ENCODE measurements at places on chromosomes 16 and 17.

- no peak for DNase-seq
These were observed 18.8 kb downstream of the SRP68 start for GRCh38 chr17:76053246-76054111.

GRCh38 chr17:65556014-65556909, 5.2 kb downstream of the AXIN2 start:
- peak; percentile 85 for DNase-seq

GRCh38 chr16:76345163-76345661, 68.0 kb downstream of the CNTNAP4 start:
- DNase-seq = peak; percentile 62

DNA sequence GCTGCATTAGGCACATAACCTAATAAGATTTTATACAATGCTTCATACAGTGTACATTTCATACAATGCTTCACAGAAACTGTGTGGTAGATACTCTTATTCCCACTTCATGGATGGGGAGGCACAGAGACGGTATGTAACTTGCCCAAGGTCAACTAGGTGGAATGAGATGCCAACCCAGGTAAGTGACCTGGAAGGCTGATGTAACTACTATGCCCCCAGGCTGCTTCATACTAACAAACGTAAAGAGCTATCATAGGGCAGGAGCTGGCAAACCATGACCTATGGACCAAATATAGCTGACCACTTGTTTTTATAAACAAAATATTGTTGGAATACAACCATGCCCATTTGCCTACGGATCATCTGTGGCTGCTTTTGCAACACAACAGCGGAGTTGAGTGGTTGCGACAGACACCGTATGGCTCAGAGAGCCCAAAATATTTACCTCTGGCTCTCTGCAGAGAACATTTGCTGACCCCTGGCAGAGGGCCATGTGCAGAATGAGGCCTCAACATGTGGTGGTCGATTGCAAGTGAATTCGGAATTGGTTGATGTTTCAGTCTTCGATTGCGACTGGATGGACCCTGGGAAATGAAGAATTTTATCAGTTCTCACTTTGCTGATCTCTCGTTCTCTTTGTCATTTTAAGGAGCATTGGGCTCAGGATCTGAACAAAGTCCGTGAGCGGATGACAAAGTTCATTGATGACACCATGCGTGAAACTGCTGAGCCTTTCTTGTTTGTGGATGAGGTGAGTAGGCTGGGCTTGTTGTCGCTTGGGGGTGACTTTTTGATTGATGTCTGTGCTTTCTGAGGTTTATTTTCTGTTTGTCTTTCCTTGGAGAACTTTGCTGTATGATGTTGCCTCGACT, 109.7 kb downstream of the PLCG2 start:
- no peak for DNase-seq

GRCh38 chr17:34146440-34147043, 108.5 kb upstream of the CCL2 start:
- peak; percentile 53 for DNase-seq

DNA sequence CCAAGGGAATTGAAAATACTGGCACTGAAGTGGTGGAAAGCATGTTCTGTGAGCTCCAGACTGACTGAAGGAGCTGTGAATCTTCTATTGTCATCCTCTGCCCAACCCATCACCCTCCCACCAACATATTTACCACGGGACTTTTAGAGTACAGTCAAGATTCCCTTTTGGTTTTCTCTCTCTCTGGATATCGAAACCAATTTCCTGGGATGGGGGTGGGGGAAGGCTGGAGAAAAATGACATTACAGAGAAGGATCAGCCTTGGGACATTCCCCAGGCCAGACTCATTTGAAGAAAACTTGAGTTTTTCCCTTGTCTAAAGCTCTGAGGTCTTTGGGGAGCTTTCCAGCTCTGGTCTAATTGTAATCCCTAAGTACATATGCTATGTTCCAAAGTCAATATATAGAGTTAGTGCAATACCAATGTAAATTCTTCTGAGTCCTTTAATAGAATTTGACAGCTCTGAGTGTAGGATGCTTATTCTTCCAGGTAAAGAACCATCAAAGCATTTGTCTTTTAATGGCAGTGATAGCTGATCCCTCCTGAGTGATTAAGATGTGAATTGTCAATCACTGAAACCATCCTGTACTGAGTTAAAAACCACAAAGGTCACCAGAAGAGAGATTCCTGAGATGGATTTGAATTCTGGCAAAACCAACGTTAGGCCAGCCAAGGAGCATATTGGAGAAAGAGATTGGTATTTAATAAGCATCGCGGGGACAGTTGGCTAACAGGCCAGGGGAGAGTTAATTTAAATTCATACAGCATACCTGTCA, 48.8 kb upstream of the CCL1 start:
- no peak for DNase-seq

- no peak for DNase-seq
These were observed 2.4 kb upstream of the MED13 start for GRCh38 chr17:62067165-62068145.

DNA sequence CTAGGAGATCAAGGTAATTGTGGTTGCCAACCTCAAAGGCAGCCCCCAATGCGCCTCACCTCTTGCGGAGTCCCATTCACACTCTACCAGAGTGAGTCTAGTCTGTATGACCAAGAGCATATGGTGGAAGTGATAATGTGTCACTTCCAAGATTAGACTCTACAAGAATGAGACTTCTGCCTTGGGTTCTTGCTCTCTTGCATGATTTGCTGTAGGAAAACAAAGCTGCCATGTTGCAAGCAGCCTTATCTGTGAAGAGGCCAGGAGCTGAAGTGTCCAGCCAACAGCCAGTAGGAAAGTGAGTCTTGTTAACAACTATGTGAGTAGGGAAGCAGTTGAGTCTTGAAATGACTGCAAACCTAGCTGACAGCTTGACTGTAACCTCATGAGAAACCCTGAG, 3.4 kb downstream of the TERF2 start:
- DNase-seq = no peak

- DNase-seq = no peak
These were observed 15.7 kb downstream of the UBALD1 start for GRCh38 chr16:4599037-4599436.

- no peak for DNase-seq
These were observed 247.0 kb upstream of the CIBAR2 start for GRCh38 chr16:85359147-85359822.

DNA sequence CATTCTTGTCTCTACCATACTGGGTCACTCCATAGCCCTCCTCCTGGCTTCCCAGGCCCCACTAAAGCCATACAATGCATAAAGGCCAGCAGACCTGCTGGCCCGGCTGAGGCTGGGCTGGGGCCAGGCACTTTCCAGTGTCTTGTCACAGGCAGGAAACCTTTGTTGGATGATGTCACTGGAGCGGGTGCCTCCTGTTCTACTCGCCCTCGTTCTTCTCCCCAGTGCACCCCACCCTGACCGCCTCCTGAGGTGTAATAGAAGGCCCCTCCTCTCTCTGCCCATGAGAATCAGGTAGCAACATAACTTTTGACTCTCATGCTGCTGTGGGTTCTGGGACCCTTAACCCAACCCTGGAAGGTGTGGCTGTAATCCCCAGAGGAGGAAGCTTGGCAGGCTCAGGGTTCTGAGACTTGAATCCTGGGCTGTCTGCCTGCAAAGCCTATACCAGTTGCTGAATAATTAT, 54.2 kb upstream of the IL34 start:
- DNase-seq = peak; percentile 58

DNA sequence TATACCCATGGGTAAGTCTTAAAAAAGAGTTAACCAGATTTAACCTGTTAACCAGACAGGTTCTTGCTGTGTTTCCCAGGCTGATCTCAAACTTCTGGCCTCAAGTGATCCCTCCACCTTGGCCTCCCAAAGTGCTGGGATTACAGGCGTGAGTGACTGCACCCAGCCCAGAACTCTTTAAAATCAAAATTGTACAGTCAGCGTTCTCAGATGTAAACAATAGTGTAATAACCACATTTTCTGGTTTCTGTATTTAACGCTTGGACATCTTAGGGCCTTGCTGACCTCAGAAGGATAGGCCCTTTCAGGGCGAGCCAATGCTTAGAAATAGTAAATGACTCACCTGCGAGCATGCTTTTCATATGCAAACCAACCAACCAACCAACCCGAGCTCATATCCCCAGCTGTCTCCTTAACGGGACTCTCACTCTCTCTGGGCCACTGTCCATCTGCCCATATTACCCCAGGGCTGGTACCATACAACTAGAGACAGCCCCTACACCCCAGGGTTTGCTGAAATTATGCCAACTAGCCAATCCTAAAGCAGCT, 415.0 kb upstream of the XYLT1 start:
- DNase-seq = no peak

- no peak for DNase-seq
These were observed 60.3 kb downstream of the GSG1L start for GRCh38 chr16:28003021-28003865.

DNA sequence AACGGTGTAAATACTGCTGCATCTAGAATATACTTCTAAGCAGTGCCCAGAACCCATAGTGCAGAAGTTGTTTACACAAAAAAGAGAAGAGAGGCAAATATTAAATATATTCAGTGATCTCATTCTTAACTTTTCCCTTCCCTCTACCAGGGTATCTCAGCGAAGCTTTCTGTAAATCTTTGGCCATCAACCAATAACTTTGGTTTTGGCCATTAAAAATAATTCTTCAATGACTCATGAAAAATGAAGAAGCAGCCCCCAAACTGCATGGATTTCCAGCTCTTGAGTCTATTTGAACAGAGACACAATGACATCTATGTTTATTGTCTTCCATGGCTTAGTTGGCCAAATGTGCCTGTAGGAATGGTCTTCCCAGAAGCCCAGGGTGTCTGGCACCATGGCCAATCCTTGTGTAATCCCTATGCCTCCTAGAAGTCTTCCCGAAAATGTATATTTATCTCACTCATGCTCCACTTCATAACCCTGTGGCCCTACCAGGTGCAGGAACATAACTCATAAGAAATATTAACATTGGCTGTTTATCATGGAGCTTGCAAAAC, 646.6 kb downstream of the TOX3 start:
- DNase-seq = no peak

DNA sequence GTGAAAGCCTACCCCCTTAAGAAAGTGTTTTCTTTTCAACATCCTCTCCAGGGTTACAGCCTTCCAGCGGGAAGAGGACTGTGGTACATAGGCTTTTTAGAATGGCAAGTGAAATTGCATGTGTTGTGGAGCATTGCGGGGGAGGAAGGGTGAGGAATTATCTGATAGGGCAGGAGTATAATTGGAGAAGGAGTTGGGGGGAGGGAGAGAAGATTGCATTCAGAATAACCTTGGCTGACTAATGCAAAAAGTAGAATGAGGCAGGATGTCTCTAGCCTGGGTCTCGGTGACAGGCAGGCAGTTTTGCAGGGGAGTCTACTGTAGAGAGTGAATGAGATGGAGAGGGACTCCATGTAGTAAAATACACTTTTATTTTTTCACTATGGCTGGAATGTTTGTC, 2.4 kb upstream of the CDH8 start:
- no peak for DNase-seq

- peak; percentile 44 for DNase-seq
These were observed 34.2 kb upstream of the ACSM2B start for GRCh38 chr16:20610211-20610891.

DNA sequence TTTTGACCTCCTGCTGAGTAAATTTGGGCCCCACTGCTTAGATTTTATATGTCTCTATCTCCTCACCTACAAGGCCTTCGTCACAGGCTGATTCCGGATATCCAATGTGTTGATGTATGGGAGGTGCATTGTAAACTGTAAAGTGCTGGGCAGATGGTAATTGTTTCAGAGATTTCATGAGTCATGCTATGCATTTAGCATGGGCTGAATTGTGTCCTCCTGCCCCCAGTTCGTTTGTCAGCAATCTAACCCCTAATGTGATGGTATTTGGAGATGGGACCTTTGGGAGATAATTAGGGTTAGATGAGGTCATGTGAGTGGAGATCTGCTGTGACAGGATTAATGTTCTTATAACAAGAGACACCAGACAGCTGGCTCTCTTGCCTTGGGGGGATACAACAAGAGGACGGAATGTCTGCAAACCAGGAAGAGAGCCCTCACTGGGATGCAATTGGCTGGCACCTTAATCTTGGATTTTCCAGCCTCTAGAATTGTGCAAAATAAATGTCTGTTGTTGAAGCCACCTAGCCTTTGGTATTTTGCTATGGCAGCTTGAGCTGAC, 101.8 kb upstream of the NLRP1 start:
- no peak for DNase-seq

DNA sequence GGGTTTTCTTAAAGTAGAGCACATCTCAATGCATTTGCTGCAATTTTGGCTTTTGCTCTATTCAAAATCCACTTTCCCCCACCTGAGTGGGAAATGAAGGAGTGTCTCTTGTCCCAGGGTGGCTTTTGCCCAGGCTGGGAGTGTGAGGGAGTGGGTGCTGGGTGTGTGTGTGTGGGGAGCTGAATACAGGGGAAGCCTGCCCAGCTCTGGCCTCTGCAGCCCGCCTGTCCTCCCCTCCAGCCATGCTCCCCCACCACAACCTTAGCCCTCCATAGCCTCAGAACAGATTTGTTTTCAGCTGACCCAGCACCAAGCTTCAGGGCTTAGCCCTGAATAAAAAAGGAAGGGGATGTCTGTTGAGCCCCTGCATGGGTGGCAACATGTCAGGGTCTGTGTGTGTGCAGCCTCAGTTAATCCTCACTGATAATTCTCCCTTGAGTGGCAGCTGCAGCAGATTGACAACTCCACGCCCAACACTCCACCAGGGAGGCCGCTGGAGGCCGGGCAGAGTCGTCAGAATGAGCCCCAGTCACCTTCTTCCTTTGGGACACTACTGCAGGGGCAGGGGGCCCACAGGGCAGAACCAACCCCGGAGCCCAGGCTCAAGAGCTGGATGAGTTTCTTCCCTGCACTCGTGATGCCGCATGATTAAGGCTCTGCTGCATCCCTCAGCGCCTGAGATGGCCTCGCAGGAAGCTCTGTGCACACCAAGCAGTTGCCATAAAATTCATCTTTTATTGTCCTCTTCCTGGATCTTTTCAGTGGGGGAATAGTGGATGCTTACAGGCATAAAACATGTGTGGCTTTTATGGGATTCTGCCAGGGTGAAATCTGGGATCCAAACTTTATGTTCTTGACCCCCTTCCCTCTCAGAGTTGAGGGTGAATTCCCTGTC, 55.0 kb downstream of the SPACA3 start:
- no peak for DNase-seq

DNA sequence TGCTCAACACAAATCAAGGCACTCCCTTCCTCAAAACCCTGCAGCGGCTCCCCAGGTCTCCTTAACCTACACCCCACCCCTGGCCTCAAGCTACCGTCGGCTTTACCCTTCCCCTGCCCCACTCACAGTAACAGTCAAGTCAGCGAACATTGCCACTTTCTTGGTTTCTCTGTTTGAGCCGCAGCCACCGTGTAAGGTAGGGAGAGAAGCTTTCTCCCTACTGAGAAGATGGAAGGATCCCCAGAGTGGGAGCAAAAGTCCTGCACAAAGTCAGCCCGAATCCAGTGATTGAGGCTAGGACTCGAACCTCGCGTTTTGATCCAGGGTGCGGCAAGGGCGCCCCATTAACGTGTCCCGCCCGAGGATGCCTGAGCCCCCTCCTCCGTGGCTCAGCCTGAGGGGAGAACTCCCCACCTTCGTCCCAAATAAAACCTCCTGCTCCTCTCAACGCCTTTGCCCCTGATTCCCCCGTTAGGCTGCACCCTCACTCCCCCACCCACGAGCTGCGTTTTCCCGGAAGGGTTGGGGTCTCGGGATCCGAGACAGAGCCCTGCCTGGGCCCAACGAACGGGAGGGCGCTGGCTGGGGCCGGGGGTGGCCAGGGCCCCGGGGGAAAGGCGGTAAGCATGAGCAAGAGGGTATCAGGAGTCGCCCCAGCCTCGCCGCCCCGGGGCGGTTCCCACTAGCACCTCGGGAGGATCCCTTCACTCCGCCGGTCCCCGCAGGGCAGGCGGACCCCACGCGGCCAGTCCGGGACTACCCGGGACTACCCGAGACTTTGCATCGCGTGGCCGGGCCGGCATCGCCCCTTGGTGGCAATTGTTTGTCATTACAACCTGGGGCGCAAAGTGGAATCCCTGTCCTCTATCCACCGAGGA, 9.9 kb upstream of the NAGS start:
- DNase-seq = peak; percentile 71

Measured in Right ventricle myocardium superior (tissue), 1 donor.